ENCODE measurements at places on chromosomes 5 and 9.
A peak's percentile ranks its signal among the peaks of the same experiment; 100 is the strongest.

DNA sequence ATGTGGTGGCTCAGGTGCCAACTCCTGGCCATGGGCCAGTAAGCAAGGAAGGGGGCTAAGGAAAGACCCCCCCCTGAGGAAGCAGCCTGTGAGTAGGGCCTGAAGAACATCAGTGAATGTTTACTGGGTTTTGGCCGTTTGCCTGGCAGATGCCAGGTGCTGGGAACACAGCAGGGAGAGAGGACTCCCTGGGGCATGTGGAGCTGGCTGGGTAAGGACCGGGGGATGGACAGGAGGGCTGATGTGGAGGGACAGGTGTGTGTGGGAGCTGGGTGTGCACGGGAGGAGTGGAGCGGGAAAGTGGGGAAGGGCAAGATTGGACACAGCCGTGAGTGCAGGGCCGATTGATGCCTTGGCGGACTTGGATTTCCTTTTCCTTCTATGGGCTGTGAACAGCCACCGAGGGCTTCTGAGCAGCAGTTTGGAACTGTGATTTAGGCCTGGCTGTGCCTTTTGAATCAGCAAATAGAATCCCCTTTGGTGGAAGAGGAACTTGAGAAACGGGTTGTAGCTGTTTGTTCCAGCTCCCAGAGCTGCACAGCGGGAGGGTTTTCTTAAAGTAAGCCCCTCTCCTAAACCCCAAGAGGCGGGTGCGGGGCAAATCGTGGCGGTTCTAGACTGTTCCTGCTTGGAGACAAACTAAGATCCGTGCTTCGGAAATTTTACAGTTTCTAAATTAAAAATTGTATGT, 3.1 kb downstream of the HMCN2 start:
- peak; percentile 69 for DNase-seq

DNA sequence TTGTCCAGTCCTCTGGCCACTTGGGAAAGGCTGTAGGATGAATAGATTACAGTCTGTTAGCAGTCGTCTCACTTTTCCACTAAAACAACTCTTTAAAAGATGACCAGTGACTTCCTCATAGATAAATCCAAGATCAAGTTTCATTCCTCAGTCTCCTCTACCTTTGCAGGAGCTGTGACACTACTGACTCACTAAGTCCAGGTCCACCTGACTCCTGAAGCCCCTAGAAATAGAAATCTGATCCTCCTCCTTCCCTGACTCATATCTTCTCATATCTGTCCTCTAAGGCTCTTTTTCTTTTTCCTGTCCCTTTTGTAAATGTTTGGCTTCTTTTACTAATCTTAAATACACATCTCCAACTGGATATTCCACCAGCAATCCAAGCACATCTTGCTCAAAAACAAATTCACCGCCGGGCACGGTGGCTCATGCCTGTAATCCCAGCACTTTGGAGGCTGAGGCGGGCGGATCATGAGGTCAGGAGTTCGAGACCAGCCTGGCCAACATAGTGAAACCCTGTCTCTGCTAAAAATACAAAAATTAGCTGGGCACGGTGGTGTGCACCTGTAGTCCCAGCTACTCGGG, 2.6 kb downstream of the CCDC125 start:
- peak; percentile 43 for DNase-seq

- DNase-seq, result no peak
These were observed 147.9 kb downstream of the MSX2 start for GRCh38 chr5:174872271-174872670.

GRCh38 chr5:24539613-24540012, 105.2 kb downstream of the CDH10 start:
- no peak for DNase-seq

GRCh38 chr5:151562019-151562707, 29.0 kb downstream of the FAT2 start:
- DNase-seq, result no peak

- DNase-seq, result no peak
These were observed 43.6 kb upstream of the NKX2-5 start for GRCh38 chr5:173278641-173279040.

All from mesenteric fat pad (tissue), 1 donor.